ENCODE measurements at places on chromosomes 6 and 20. TPM values are rescaled to one million over a fixed set of nuclear protein-coding genes. Genes with fewer than 3 reads are reported as not detected.

- peak; percentile 68 for DNase-seq
These were observed 18.2 kb upstream of the MYB start for GRCh38 chr6:135162678-135163439.

DNA sequence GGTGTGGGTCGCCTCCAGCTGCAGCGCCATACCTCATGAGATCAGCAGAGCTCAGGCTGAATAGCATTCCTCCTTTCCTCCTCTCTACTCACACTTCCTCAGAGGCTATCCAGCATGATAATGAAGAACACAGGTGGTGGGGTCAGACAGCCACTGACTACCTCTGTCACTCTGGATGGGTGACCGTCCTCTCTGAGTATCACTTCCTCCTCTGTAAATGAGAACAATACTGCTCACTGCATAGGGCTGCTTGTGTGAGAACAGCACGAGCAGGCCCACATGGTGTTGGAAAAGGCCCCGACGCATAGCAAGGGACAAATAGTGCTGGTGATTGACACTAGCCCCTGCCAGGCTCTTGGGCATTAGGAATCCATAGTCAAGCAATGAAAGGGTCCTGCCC lies 239.1 kb downstream of the PRKN start:
- no peak for DNase-seq

- DNase-seq: no peak
These were observed 88.2 kb upstream of the BHLHE23 start for GRCh38 chr20:63094767-63095499.

DNA sequence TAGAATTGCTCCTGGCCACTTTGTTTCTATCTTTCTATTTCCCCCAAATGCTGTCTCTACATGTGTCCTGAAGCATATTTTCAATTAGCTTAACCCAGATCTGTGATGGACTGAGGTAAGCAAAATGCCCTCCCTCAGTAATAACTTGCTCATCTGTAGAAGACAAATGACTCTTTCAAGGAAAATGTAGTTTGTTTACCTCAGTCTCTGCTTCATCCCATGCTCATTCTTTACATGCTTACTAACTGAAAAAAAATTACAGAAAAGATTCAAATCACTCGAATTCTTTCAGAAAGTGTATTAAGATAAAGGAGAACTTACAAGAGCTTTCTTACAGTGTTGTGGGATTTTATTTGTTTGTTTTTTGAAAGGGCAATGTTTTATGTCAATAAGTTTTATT lies 531.1 kb downstream of the LMBRD1 start:
- DNase-seq: no peak

DNA sequence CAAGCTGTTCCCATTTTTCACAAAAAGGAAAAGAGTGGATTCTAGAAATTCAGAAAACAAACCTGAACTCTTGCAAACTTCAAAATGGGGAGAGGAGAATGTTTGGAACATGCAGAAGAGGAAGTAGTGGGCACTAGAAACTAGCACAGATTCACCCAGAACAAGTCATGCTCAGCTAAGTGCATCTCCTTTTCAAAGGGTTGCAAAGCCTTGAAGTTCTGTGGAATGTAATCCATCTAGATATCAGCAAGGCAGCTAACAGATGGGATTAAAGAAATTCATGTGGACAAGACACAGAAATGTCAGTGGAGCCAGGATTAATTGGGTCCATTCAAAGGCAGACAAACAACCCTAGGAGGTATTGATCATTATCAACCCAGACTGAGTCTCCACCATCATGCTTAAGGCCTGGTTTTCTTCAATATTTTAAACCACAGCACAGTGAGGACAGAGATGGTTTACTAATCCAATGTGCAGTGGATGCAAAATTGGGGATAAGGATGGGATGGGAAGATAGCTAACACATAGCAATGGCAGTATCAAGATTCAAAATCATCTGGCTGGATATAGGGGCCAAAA lies 31.3 kb downstream of the KCNK5 start:
- no peak for DNase-seq

GRCh38 chr6:77055711-77056110 lies 407.6 kb downstream of the HTR1B start:
- DNase-seq: no peak

DNA sequence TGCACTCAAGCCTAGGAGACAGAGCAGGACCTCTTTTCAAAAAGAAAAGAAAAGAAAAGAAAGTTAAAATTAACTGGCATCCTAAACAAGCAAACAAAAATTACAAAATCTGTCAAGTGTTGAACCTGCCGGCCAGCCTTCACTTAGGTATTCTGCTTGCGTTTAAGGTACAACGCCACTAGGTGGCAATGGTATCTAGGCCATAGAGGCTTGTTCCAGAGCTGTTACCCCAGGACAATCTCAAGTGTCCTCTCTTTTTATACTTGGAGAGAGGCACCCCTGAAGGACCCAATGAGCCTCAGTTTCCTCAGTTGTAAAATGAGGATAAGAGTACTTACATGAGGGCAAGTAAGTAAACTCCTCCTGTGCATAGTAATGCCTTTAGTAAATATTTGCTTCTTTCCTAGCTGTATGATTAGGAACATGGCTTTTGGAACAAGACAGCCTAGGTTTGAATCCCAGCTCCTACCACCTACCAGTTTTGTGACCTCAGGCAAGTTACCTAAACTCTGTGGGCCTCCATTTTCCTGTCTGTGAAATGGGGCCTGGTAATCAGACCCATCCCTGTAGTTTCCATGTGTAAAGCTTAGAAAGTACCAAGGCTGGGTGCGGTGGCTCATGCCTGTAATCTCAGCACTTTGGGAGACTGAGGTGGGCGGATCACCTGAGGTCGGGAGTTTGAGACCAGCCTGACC lies 5.8 kb upstream of the PACSIN1 start:
- peak; percentile 53 for DNase-seq

- DNase-seq: no peak
These were observed 44.8 kb upstream of the TGM2 start for GRCh38 chr20:38209736-38210405.

DNA sequence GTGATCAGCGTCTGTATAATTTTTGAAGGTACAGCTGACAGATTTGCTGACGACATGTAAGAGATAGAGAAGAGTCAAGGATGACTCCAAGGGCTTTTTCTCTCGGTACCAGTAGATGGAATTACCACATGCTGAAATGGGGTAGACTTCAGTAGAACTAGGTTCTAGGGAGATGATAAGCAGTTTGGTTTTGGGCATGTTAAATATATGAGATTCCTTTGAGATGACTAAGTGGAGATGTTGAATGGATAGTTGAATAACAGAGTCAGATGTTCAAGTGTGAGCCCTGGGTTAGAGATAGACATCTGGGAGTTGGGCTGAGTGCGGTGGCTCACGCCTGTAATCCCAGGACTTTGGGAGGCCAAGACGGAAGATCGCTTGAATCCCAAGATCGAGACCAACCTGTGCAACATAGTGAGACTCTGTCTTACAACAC lies 50.0 kb downstream of the PHF20 start:
- DNase-seq: no peak

DNA sequence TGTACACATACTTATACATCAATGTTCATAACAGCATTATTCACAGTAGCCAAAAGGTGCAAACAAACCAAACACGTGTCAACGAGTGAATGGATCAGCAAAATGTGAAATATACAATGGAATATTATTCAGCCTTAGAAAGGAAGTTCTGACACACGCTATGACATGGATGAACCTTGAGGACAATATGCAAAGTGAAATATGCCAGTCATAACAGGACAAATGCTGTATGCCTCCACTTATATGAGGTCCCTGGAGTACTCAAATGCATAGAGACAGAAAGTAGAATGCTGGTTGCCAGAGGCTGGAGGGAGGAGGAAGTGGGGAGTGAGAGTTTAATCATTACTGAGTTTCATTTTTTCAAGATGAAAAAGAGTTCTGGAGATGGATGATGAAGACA lies 37.8 kb upstream of the IGF2R start:
- no peak for DNase-seq

GRCh38 chr6:11042750-11043377 lies 1.2 kb downstream of the ELOVL2 start:
- DNase-seq: no peak

DNA sequence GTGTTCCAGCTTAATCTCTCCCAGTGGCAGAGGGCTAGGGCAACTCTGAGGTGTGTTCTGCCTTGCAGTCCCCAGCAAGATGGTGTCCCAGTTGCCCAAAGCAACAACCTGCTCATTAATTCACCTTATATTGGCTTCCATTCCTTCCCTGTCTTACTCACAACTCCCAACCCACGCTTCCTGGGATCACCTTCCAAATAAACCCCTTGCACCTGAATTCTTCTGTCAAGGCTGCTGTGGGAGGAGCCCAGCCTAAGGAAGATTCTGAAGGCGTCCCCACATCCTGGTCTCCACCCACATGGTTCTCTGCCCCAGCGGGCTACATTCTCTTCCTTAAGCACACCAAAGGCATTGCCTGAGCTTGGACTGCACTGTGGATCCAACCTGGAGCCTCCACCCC lies 116.6 kb upstream of the MAFB start:
- DNase-seq: no peak

- no peak for DNase-seq
These were observed 7.0 kb upstream of the RREB1 start for GRCh38 chr6:7100753-7101081.

GRCh38 chr20:21099751-21100577 lies 6.2 kb downstream of the LINC00237 start:
- DNase-seq: peak; percentile 67

DNA sequence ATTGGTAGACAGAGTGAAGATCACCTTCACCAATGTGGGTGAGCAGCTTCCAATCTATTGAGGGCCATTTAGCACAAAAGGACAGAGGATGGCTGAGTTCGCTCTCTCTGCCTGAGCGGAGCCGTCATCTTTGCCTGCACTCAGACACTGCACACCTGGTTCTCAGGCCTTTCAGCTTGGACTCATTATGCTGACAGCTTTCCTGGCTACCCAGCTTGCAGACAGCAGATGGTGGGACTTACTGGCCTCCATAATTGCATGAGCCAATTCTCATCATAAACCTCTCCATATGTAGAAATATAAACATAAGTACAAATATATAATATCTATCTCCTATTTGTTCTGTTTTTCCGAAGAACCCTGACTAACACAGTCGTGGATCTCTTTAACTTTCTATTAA lies 13.7 kb downstream of the TBXT start:
- no peak for DNase-seq

GRCh38 chr6:90720404-90720803 lies 133.5 kb upstream of the MAP3K7 start:
- DNase-seq: no peak

DNA sequence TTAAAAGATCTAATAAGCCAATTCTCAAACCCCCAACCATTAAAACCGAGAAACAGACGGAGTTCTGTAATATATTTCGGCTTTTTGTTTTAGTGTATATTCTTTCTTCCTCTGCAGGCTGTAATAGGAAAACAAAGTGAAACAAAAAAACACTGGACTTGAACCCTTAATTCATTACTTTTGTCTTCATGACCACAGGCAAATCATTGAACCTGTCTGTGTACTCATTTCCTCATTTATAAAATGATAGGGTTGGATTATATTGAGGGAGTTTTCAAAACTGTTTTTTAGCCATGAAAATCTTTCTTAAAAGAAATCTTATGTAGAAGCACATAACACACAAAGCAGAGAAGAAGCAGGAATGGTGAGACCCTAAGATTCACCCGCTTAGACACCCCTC lies 278.8 kb downstream of the CD83 start:
- DNase-seq: no peak

GRCh38 chr6:146931214-146931613 lies 273.0 kb upstream of the STXBP5 start:
- DNase-seq: no peak

DNA sequence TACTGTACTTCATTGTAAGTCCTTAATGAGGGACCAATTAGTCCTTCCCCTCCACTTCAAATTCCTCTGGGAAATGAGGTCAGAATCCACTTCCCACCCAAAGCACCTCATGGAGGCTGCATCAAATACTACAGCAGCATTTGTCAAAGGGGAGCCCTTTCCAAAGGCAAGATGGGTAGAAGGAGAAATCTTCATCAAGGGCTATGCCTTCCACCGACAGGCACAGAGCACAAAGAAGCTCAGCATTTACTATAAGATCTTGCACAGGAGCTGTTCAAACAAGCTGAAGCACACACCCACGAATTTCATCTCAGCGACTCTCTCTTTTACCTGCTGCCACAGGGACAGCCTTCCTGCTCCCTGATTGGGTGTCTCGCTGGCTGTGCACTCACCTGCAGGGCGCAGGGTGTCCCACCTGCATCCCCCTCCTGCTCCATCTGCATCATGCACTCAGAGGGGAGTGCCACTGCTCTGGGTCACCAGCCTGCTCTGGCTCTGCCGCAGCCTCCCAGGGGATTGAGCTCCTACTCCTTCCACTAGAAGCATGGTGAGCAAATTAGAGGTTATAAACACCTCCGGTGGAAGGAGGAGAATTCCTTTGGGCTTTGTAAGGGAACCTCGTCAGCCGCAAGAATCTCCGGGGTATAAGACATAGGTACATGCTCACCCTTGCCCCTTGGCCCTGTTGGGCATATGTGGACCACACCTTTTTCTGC lies 164.5 kb downstream of the ATXN1 start:
- DNase-seq: no peak

DNA sequence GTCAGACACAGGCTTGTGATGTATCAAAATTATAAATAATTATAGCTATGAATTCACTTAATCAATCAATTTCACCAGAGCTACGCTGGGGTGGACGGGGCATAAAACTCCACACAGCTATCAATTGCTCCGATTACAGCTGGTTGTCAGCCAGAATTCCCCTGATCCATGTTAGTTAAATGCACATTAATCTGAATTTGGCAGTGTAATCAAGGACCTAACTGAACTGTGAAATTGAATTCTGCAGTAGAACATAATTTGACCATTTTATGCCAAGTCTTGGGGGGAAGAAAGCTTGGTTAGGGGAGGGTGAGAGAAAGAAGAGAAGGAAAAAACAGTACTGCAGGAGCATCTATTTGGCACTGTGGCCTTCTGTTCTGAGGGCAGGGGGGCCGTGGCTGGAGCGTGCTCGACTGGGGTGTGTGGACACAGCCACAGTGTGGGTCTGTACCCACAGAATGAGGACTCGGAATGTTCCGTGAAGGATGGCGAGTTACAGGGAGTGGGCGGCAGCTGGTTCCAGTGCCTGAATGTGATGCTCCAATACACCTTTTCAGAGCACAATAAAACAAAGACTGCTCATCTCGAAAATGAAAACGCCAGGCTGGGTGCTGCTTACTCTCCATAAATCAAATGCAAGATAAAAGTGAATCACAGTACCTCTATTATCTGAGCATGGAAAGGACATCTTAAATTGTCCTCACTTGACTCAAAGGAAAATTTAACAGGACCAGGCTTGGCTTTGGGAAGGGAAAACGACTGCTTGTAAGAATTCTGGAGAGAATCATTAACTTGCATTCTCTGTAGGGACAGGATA lies 59.2 kb downstream of the LAMP5 start:
- no peak for DNase-seq

GRCh38 chr20:38558596-38559360 lies 22.2 kb upstream of the ADIG start:
- no peak for DNase-seq

The PRSS35 gene
- 1.3 TPM for total RNA-seq

The GPX5 gene
- total RNA-seq: not detected

The EDN3 gene
- not detected for total RNA-seq

The FNDC1 gene
- total RNA-seq: 1.2 TPM

The HAO1 gene
- not detected for total RNA-seq

The PAK5 gene
- total RNA-seq: 0.10 TPM

The NANP gene
- 6.8 TPM for total RNA-seq

The SPTLC3 gene
- total RNA-seq: 0.41 TPM

The SNAP25 gene
- 0.38 TPM for total RNA-seq

The MCHR2 gene
- total RNA-seq: not detected

The RIPOR3 gene
- total RNA-seq: 11.2 TPM

The IPCEF1 gene
- total RNA-seq: 18.8 TPM

The TP53TG5 gene
- not detected for total RNA-seq

The RCAN2 gene
- total RNA-seq: 17.0 TPM
